ENCODE measurements at places on chromosomes 1 and 21.

GRCh38 chr21:33894736-33895288 is 20.8 kb downstream of the ATP5PO start:
- peak; percentile 80 for DNase-seq

DNA sequence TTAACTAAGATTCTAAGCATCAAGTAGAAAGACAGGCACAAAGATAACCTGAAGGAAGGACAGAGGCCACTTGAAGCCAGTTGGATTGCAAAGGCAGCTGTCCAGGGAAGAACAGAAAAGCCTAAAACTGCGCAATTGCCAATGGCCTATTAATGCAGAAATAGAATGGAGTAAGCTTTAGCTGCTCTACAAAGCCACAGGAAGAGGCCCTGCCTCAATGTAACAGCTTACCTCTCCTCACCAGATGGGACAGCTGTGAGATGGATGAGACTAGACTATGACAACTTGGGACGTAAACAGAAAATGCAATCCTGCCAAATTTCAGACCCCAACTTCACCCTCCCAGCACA is 176.5 kb downstream of the EIF4G3 start:
- DNase-seq: no peak

DNA sequence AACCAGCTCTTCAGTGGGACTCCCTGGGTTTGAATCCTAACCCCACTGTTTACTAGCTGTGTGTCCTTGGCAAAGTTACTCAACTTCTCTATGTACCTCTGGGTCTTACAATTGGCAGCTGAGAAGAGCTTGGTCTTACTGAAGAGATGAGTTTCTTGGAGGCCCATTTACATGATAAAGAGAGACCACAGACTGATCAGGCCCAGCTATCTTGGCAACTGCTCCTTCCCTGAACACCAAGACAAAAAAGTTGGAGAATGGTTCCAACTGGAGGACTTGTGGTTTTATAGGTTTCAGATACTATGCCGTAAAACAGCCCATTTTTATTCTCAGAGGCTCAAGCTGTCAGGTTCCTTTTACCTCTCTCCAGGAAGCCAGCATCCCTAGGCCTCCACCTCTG is 24.8 kb upstream of the CNIH3 start:
- DNase-seq: no peak

DNA sequence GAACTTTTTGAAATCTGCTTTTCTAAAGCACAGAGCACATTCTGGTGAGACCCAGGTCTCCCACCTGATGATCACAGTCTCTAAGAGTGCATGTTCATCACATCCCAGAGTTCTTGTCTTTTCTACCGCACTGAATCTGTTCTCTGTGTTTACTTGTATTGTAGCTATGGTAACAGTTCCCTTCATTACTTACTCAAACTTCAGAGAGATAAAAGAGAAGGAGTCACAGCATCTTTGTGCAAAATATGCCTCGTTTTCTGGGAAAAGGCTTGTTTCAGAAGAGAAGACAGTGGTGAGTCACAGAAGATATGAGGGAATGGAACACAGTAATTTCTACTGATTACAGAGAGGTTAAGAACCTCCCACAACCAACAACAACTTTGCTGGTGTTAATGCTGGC is 580.6 kb downstream of the PLA2G4A start:
- DNase-seq: no peak

DNA sequence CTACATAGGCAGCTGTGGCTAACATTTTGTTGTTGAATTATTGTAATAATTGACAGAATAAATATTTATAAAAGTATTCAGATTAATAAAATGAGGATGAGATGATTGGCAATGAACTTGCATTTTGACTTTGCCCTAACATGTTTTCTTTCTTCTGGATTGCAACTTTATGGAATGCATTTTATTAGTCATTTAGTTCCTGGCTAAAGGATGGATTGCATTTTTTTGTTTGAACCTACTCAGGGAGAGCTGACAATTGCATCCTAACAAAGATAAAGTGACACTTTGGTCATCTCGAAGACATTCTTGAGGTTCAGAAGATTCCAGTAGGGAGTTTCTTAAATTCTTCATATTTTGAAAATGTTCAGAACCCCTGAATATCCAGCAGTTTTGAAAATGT is 37.5 kb downstream of the PGM1 start:
- no peak for DNase-seq

- no peak for DNase-seq
Measured at GRCh38 chr1:48033495-48034045, 36.4 kb upstream of the TRABD2B start.

- DNase-seq: no peak
Measured at GRCh38 chr1:201711811-201712210, 117.1 kb upstream of the IPO9 start.

DNA sequence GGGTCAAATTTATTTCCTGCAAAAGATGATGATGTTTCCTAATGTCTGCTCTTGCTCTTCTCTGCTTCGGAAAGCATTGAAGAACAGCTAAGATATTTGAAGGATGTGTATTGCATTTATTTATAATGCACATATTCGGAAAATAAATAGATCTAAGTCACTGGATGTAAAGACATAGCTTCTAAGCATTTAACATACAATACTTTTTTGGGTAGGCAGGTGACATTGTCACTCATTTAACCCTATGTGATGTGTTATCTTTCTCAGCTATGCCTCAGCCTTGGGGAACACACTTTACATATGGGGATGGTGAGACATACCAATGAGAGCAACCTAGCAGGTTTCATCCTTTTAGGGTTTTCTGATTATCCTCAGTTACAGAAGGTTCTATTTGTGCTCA is at the start of gene OR2G2:
Gene OR2G2 (plus strand): TSS at position 301 of the 400 bp plus-strand sequence. CDS start 0 bp downstream, at position 301.
- DNase-seq: no peak

DNA sequence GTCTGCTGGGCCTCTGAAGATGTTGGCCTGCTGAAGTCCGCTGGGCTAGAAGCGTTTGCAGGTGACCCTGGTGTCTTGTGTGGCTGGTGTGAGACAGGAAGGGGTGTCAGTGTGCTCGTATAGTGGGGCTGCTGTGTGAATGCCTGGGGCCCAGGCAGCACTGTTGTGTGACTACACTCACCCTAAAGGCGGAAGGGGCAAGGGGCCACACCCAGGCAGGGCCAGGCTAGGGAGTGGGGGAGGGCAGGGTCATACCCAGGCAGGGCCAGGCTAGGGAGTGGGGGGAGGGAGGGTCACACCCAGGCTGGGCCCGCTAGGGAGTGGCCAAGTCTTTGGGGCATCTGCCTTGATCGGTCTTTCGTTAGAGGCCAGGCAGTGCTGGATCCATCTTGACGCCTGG is 25.0 kb downstream of the PDXK start:
- no peak for DNase-seq

DNA sequence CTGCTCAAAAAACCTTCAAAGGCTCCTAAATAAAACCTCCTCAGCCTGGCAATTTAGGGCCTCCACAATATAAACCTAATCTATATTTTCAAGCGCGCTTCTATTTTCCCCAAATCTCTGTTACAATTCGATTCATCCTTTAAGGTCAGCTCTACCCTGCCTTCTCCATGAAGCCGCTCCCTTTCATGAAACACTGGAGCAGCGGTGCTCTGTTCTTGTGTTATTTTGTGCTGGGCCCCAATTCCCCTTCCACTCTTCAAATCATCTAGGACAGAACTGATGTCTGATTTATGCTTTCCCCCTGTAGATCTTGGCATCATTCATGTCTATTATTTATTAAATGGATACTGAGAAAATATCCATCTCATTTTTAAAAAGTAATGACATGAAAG is 6.9 kb downstream of the ERRFI1 start:
- DNase-seq: no peak

DNA sequence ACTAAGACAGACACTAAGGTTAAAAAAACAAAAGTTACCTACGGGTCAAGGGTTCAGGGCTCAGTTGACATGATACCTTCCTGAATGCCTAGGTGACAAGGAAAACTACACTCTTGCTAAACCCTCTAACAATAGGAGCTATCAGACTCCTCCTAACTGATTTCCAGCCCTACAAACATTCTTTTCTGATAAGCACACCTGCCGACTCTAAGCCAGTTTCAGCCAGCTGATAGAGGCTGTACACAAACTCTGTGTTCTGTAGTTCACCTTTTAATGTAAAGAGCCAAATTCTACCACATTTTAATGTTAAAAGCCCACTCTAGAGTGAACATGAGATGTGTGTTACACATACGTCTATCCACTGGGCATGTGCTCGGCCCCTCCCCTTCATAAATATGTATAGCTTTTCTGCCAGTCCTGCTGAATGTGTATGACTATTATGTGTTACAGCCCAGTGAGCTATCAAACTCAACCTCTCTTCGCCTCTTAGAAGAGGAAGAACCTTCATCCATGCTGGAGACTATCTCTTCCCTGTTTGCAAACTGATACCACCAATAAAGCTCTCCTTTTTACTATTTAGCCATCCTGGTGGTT is 40.0 kb upstream of the FAM163A start:
- no peak for DNase-seq
